ENCODE measurements at places on chromosomes 13 and 19.

- DNase-seq, result peak; percentile 70
Measured at GRCh38 chr19:8240274-8241229, 31.4 kb downstream of the CERS4 start.

DNA sequence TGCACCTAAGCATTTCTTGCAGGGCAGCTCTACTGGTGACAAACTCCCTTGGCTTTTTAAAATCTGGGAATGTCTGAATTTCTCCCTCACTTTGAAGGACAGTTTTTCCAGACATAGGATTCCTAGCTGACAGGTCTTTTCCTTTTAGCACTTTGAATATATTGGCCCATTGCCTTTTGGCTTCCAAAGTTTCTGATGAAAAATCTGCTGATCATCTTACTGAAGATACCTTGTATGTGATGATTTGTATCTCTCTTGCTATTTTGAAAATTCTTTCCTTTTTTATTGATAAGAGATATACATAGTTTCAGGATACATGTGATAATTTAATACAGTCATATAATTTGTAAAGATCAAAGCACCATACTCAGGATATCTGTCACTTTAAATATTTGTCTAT, 211.1 kb downstream of the ZIC5 start:
- DNase-seq, result no peak

- DNase-seq, result no peak
Measured at GRCh38 chr19:32750441-32751055, 31.0 kb downstream of the TDRD12 start.

DNA sequence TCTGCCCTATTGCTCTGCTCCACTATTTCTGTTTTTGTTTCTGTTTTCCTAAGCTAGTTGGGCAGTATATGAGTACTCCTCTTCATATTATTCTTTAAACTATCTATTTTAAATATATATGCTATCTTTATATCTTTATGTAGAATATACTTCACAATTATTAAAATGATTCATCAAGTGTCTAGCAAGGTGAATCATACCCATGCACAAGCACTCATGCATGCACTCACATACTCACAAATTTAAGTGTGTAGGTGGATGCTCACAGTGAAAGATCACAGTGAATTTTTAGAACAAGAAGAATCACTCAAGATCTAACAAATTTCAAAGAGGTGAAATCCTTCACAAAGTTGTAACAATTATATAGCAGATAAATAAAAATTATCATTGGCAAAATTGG, 435.6 kb upstream of the SLITRK5 start:
- no peak for DNase-seq

DNA sequence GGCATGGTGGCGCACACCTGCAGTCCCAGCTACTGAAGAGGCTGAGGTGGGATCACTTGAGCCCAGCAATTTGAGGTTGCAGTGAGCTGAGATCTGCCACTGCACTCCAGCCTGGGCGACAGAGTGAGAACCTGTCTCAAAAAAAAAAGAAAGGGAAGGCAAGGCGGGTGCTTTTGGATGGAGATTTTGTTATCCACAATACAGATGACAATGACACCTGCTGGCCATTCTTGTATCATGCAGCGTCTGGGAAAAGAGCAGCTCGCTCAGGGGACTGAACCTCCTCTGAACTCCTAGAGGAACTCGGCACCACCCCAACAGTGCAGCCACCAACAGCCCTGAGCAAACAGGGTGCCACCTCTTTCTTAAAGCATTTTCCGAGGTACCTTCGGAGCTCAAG, 22.8 kb downstream of the HAUS8 start:
- no peak for DNase-seq

- DNase-seq, result no peak
Measured at GRCh38 chr19:1749373-1750342, 3.6 kb upstream of the ONECUT3 start.

DNA sequence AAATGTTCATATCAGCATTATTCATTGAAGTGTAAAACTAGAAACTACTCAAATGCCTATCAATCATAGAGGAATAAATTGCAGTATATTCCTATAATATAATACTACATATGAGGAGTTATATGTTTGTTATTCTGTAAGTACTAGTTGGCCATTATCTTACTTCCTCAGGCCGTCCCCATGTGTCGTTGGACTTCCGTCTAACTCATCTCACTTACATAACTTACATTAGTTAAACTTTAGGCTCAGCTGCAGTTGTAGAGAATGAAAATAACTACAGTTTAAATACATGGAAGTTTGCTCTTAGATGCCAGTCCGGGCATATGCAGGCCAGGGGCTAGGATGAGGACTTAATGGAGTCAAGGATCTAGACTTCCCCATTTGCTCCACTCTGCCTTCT, 8.6 kb upstream of the EPSTI1 start:
- DNase-seq, result no peak

DNA sequence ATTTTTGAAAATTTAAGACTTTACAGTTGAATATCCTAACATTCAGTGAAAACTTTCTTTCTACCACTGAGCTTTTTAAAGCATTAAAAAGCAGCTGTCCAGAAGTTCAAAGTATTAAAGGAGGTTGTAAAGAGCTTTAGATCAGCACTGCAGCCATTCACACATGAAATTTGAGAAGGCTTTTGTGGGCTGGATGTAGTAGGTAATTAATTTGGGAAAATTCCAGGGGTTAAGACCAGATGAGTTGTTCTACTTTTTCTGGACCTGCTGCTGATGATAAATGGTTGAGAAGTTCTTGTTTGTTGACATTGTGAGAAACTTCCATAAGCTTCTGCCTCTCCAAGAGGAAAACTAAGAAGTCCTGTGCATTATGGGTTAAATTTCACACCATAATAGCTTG, 1779.6 kb upstream of the PRR20A start:
- DNase-seq, result no peak

GRCh38 chr13:111636804-111637203, 316.4 kb downstream of the TEX29 start:
- DNase-seq, result no peak

- DNase-seq, result no peak
Measured at GRCh38 chr19:14070268-14071050, 2.1 kb upstream of the MISP3 start.

GRCh38 chr13:44158098-44158521, 215.5 kb upstream of the SERP2 start:
- DNase-seq, result no peak

DNA sequence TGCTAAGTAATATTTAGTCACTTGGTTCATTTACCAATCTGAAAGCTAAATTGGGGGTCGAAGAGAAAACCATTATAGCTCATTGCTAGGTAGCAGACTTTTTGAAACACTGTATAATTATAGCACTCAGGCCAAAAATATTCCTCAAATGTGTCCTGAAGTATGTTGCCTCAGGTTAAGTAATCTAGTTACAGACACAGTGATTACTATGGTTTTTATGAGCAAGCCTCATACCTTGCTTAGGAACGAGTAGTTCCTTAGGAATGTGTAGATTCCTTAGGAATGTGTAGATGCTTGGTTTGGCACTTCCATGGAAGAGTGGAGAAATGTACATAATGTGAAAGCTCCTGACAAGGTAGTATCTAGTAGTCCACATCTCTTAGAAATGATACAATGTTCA, 387.5 kb downstream of the LMO7 start:
- no peak for DNase-seq

GRCh38 chr13:71516521-71516920, 350.5 kb downstream of the DACH1 start:
- no peak for DNase-seq

GRCh38 chr19:1401138-1401888, at the start of gene GAMT:
TSS of gene GAMT (minus strand) at chr19:1401542. CDS start at chr19:1401476, 66 bp downstream.
- DNase-seq, result peak; percentile 42

- no peak for DNase-seq
Measured at GRCh38 chr13:25200783-25201182, 28.7 kb upstream of the AMER2 start.

DNA sequence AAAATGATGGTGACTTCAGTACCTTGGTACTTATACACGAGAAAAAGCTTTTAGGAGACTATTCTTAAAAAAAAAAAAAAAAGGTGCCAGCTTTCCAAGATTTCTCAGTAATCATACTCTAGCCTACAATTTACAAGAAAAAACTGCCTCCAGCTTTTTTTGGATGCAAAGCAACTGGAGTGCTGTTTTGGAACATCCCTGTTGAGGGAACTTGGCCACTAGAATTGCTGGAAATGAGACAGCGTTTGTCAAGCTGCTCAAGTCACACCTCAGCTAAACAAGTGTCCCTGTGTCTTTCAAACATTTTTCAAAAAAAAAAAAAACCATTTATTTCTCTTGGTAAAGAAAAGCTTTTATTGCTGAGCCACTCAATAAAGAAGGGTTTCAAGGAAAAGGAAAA, 413.1 kb upstream of the ARGLU1 start:
- DNase-seq, result no peak

GRCh38 chr19:49415810-49416200, 7.4 kb downstream of the PTH2 start:
- DNase-seq, result no peak

- no peak for DNase-seq
Measured at GRCh38 chr13:113905018-113905417, 41.1 kb upstream of the GAS6 start.

GRCh38 chr13:96966415-96967102, 27.7 kb downstream of the OXGR1 start:
- no peak for DNase-seq

GRCh38 chr13:52348071-52348470, 57.9 kb downstream of the THSD1 start:
- DNase-seq, result no peak

- no peak for DNase-seq
Measured at GRCh38 chr13:75321084-75321483, 160.9 kb downstream of the TBC1D4 start.

DNA sequence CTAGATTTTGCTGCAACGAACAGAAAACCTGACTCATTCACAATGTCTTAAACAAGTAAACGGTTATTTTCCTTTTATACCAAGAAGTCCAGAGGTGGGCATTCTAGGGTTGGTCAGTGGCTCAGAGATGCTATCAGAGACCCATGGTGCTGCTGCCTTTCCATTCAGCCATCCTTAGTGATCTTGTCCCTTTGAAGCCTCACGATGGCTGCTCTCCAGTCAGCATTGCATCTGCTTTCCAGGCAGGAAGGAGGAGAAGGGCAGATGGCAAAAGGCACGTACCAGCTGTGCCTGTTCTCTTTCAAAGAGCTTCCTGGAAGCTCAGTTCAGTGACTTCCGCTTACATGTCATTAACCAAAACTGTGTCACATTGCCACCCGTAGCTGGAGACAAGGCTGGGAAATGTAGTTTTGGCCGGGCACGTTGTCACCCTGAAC, 30.1 kb downstream of the WDFY2 start:
- DNase-seq, result no peak

DNA sequence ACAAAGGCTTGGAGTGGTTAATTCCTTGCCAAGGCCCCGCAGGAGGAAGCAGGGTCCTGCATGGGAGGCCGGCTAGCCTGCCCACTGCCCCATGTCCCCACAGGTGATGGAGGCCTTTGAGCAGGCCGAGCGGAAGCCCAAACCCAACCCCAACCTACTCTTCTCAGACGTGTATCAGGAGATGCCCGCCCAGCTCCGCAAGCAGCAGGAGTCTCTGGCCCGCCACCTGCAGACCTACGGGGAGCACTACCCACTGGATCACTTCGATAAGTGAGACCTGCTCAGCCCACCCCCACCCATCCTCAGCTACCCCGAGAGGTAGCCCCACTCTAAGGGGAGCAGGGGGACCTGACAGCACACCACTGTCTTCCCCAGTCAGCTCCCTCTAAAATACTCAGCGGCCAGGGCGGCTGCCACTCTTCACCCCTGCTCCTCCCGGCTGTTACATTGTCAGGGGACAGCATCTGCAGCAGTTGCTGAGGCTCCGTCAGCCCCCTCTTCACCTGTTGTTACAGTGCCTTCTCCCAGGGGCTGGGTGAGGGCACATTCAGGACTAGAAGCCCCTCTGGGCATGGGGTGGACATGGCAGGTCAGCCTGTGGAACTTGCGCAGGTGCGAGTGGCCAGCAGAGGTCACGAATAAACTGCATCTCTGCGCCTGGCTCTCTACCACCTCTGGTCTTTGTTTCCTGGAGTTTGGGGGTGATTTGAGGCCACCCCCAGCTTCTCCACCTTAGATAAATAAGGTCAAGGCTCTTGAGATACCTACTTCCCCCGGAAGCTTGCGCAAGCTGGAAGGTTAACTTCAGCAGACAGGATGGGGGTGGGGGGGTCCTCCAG, 2.6 kb downstream of the B3GNT8 start:
- no peak for DNase-seq

DNA sequence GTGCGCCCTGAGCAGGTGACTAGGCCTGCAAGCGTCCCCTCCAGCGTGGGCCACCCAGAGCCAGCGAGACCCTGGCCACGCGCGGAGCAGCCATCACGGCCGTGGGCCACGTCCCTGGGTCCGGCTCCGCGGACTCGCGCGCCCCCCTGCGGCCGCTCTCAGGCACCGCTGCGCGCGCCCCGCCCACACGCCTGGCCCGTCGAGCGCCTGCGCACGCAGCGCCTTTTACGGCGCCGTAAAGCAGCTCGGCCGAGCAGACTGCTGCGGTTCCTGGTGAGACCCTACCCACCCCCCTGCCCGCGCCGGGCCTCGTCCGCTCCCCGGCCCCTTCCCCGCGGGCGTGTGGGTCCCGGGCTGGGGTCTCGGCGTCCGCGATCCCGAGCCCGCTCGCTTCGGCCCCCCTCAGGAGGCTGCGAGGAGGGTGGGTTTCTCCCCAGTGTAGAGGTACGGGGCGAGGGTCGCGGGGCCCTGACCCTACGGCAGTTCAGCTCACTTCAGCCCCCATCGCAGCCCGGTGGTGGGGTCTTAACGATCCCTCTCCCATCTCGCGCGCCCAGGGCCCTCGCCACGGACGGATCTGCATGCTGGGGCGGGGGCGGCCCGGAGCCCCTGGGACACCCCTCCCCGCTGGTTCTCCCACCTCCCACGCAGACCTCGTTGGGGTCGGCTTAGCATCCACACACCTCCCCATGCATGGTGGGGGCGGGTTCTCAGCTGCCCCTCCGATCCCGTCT, at the start of gene TRAPPC5:
Gene TRAPPC5 (plus strand): TSS at position 228 of the 734 bp plus-strand sequence. CDS start 1,421 bp downstream, outside the sequence.
- peak; percentile 30 for DNase-seq

- DNase-seq, result no peak
Measured at GRCh38 chr19:47172666-47173455, 42.2 kb downstream of the SAE1 start.

DNA sequence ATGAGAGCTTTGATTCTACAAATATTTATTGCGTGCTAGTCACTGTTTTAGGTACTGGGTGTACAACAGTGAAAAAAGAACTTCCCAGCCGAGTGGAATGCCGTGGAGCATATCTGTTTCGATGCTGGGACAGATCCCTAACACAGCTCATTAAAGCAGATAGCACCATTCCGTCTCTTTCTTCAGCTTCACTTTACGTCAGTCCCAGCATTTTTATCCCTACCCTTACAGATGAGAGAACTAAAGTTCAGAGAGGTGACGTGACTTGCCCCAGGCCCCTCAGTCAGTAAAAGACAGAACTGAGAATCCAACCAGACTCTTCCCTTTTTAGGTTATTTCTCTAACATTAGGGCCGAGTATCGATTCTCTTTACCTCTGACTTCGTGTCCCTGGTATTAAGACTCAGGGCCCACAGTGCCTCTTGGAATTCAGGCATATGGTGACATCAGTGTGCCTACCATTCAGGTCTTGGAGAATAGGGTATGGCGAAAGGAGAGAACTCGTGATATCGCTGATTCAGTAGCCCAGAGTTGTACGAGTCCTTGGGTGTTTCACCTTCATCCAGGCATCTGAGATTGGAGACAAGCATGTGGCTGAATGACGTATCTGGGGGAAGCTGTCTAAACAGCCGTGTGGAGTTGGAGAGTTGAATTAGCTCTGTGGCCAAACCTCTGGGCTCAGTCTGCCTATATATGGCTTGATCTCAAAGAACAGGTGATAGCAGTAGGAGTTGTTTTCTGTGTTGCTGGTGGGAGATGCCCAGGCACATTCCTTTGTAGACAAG, 27.1 kb downstream of the ACTN4 start:
- no peak for DNase-seq

Data from hypothalamus (tissue), 51 donors.